ENCODE measurements at places on chromosomes 3 and 15.
A peak's percentile ranks its signal among the peaks of the same experiment; 100 is the strongest.

DNA sequence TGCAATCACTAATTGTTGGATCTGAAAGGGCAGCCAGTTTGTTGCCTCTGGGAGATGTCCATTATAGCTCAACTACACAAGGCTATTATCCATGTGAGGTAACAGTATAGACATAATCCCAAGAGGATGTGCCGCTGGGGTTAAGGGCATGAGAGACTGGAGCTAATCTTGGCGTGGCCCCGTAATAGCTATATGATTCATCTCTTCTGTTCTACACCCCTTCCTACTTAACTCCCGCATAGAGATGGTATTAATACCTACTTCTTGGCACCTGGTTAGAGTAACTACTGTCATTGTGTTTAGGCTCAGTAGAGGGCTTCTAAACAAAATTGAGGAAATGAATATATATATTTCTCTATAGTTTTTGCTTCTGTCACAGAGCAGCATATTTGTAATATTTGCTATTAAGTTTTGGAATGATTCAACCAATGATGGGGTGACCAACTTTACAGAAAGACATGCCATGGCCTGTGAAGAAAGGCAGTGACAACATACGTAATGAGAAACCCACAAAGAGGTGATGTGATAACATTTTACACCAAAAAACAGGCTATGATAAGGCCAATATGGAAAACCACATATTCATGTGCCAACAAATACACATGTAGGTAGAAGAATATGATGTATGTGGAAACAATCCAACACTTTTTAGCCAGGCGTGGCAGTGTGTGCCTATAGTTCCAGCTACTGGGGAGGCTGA, 76.8 kb upstream of the DPH6 start:
- no peak for DNase-seq

GRCh38 chr3:69012800-69013252, 658 bp downstream of the EOGT start:
- peak; percentile 47 for DNase-seq

DNA sequence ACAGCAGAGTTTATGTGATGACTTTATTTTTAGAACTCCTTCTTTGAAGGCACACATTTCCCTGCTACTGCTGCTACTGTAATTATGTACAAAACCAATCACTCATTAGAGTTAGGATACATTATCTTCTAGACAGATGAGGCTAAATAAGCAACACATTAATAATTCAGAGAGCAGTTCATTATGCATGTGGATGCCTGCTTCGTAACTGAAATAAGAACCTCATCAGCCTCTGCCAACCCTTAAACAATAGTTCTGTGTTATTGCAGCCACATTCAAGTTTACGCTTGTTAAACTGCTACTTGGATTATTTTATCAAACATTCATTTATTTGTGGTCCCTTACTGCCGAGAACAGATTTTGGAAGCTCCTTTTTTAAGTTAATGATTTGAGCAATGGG, 52.5 kb upstream of the C15orf61 start:
- no peak for DNase-seq

DNA sequence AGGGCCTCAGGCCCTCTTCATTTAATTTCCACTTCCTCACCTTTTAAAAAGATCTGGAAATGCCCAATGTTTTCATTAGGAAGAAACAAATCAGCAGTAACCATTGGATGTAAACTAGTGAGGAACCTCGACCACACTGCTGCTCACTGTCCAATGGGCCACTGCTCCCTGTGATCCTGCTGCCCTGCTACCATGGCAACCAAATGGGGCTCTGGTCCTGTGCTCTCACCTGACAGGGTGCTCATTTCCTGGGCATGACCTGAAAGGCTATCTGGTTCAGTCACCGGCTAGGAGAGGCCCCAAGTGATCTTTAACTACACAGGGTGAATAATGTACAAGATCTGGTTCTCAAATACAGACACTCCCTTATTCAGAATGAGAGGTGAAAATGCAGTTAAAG, 54.6 kb downstream of the ARHGEF3 start:
- DNase-seq, result no peak

DNA sequence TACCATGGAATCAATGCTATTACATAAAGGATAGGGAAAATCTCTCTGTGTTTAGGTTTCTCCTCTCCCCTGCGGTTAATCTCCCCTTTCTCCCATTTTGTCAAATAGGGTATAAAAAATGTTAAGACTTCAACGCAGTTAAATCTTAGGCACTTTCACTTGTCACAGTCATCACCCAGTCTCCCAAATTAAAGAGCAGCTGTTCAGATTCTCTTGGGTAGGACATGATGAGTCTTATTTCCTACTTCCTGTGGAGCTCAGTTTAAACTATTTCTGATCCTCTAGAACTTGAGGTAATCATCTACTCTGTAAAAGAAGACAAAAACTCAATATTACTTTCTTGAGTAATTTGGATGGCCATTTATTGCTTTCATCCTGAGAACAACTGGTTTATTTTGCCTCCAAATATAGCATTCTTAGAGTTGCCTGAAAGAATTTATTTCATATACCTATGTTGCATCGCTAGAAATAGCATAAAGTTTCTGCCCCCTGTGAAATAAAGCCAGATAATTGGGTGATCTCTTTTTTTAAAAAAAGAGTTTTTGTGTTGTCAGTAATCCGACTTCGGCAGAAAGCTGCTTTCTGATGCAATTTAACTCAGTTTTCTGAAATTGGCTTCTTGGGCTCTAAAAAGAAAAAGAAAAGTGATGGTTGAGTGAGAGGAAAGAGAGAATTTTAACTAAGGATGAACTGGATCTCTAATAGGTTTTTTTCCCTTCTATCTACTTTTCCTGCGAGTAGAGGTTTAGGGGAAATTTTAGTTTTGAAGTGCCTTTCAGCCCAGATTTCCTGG, 20.7 kb downstream of the RAP2B start:
- DNase-seq, result no peak

DNA sequence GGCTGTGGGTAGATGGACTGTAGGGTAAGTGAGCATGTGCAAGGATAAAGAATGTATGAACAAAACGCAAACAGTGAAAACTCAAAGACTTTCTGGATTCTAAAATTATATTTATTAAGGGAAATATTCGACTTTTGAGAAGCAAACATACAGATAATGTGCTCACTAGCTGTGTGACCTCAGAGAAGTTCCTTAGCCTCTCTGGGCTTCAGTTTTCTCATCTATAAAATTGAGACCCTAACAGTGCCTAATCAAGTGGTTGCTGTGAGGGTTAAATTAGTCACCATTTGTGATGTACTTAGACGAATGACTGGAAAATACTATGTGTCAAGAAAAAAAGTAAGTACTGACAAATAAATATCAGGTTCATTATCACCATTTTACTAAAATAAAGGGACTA, 261.7 kb downstream of the MAGI1 start:
- no peak for DNase-seq

- no peak for DNase-seq
These were observed 10.5 kb downstream of the PTX3 start for GRCh38 chr3:157447026-157447694.

- DNase-seq, result no peak
These were observed 20.7 kb downstream of the FLNB start for GRCh38 chr3:58028902-58029301.

- no peak for DNase-seq
These were observed 67.5 kb upstream of the CADPS start for GRCh38 chr3:62942764-62943163.

- DNase-seq, result peak; percentile 93
These were observed at the start of gene PHLDB2 for GRCh38 chr3:111859061-111859973. Gene PHLDB2, plus strand, starts transcription at chr3:111859265. Its CDS starts 24,813 bp downstream, at chr3:111884078.

DNA sequence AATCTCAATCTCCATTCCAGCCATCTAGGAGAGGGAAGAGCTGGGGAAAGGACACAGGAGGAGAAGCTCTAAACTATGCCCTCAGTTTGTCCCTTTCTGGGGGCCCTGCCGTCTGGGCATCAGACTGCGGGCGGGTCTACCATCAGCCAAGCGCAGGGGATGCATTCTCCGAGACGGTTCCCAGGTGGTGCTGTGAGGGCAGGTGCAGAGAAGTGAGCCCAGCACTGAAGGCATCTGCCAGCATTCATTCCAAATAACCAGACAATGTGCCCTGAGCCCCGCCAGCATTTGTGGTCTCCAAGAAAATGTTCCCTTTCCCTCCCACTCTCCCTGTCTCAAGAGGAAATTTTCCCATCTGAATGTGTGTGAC, 265.7 kb downstream of the XXYLT1 start:
- peak; percentile 39 for DNase-seq

DNA sequence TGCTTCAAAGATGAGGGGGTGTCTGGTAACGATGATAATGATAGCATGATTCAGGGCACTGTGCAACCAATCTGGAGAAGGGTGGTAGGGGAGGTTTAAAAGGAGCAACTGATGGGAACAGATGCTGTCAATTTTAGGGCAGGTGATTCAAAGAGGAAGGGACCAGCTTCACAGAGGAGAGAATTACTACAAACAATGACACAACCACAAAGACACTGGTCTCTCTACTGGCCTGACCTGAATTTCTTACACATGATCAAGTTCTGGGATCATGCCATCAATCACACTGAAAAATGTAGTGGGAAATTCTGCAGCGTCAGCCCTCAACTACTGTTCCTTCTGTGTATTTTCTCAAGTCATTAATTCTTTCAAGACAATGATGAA, 2.6 kb upstream of the CDV3 start:
- DNase-seq, result no peak

DNA sequence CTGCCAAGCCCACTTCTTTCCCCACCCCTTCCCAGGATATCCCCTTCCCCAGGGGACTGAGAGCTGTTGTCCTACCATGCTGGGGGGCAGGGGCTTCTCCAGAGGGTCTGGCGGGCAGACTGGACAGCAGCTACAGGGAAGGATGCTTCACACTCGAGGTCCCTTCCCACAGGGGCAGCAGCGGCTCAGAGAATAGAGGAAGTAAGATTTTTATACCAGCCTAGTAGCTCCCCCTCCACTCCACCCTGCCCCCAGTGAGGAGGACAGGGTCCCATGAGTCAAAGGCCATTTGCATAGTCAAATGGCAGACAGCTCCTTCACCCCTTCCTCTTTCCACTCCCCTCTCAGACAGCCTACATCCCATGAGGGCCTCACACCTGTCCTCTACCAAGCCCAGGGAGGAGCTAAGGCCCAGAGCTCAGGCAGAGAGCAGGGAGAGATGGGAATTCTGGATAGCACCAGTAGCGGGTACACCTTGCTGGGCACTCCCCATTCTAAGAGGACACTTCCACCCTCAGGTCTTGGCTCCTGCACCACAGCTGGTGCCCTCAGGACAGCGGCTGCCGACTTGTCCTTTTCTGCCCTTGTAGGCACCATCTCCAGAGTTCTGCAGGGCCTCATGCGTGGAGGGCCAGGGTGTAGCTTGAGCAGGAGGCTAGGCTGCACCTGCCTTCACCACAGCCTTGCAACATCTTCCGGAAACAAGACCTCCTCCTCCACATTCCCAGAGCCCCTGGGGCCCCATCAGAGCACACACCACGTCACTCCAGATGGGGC, at the start of gene TLR9:
Gene TLR9, minus strand, starts transcription at position 194 of the 777 bp plus-strand sequence. Its CDS starts 116 bp downstream, at position 78.
- DNase-seq, result no peak

DNA sequence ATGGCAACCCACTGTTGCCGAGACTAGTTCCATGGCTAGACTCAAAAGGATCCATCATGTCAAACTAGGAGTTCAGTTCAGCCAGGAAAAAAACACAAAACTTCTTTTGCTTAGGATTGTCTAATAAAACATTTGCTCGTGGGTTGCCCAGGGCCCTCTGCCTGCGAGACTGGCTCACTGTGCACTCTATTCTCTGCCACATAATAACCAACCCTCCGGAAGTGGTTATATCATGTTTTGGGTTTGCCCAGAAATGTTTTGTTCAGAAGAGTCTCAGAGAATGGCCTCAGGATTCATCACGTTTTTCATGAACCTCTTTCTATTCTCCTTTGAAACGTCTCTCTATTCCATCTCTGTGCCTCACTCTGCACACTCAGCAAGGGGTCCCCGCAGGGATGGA, 216.1 kb downstream of the SV2B start:
- no peak for DNase-seq

DNA sequence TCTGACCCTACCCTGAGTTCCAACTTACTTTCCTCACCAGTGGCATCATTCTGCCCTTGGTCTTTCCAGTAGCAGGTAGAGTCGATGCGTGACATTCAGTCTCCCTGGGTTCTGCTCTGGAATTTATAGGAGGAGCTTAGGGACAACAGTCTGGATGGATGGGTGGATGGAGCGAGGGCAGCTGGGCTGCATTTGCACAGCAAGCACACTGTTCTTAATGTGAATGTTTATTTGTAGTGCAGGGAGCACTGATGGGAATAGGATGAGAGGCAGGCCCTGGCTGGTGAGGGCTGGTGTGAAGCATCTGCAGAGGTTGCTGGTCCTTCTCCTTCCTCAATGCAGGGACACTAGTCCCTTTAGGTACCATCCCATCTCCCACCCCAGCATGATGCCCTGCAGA, 176.2 kb downstream of the EPHB1 start:
- DNase-seq, result no peak

DNA sequence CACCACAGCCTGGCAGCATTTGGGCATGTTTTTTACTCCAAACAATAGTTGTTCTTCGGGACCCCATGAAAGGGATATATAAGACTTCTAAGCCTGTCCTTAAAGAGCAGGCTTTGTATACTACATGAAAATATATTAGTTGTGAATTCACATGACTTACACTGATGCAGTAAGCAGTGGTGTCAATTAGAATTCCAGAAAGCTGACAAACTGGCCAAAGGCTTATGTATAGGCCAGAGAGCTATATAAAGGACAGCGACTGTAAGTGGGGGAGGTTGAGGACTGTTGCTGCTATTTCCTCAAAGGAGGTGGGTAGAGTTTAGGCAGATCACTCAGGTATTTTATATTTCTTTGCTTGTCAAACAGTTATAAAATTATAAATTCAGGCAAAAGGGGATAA, 24.8 kb downstream of the KPNA4 start:
- DNase-seq, result no peak

DNA sequence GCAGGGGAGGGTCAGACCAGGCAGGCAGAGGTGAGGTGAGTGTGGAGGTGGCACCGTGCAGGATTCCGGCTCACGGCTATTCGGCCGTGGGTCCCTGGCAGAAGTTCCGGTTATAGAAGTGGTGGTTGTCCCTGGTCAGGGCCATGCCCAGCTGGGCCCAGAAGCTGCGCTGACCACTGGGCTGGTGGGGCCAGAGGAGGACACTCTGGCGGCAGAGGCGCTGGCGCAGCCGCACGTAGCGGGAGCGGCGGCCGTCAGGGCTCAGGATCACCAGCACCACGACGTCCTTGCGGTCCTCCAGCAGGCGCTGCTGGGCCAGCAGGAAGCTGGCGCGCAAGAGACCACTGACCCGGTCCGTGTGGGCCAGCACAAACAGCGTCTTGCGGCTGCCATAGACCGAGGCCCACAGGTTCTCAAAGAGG, 4.3 kb downstream of the TLR9 start:
- DNase-seq, result no peak

DNA sequence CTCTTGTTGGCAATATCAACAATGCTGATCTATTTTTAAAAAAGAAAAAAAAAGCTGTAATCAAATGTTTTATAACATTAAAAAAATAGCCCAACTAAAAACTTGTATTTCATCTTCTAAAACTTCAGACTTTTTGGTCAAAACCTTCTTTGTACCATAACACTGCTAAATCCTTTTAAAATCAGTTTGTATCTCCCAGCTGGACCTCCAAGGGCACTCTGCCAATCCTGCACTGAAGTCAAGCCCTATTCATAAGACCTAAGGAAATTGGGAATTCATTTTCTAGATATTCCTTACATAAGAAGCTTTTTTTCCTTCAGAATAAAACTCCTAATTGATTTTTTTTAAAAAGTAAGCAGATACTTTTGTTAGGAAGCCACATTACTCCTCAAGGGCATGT, 38.2 kb upstream of the HCLS1 start:
- no peak for DNase-seq

- DNase-seq, result no peak
These were observed 169.7 kb upstream of the NR2F2 start for GRCh38 chr15:96160800-96161199.
